ENCODE measurements at places on chromosomes 1 and 21. TPM values are rescaled to one million over a fixed set of nuclear protein-coding genes. Genes with fewer than 3 reads are reported as not detected.

DNA sequence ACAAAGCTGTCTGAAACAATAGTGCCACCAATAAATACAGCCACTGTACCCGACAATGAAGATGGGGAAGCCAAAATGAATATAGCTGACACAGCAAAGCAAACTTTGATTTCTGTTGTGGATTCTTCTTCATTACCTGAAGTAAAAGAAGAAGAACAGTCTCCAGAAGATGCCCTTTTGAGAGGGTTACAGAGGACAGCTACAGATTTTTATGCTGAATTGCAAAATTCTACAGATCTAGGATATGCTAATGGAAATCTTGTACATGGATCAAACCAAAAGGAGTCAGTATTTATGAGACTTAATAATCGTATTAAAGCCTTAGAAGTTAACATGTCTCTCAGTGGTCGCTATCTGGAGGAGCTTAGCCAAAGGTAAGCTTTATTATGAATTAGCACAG lies 56.6 kb downstream of the SUCO start:
- DNase-seq = no peak

- DNase-seq = no peak
Measured at GRCh38 chr1:198754670-198755069, 115.8 kb downstream of the PTPRC start.

The NR0B2 gene
- not detected for total RNA-seq

GRCh38 chr1:225919906-225920305 lies 4.1 kb downstream of the PYCR2 start:
- no peak for DNase-seq

GRCh38 chr1:232986527-232986922 lies 36.1 kb downstream of the NTPCR start:
- peak; percentile 3 for DNase-seq

GRCh38 chr1:73998348-73998959 lies 199.5 kb downstream of the LRRIQ3 start:
- no peak for DNase-seq

GRCh38 chr1:29384496-29385015 lies 148.2 kb downstream of the PTPRU start:
- peak; percentile 31 for DNase-seq

DNA sequence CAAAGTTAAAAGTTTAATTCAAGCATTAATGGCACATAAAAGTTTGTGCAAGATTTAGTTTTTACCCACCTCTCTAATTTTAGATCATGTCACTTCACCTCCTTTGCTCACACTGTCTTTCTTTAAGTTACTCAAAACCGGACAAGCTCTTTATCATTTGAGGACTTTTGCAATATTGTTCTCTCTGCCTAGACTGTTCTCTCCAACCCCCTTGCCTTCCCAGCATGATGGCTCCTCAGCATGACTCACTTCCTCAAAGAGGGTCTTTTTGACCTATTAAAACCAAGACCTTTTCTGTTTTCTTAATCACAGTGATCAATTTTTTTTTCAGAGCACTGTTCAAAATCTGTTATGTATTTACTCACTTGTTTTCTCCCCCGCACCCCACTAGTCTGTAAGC lies 61.3 kb downstream of the XKR8 start:
- DNase-seq = no peak

DNA sequence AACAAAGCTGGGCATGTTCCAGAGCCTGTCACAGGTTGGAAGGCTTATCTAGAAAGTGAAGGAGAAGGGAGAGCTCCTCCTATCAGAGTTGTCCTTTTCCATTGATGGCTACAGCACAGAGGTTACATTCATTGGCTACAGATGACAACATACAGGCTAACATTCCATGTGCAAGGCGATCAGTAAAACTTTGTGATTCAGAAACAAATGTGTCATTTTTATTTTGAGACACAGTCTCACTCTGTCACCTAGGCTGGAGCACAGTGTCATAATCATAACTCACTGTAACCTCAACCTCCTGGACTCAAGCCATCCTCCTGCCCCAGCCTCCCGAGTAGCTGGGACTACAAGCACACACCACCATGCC lies 32.6 kb downstream of the TRIM67 start:
- DNase-seq = no peak

DNA sequence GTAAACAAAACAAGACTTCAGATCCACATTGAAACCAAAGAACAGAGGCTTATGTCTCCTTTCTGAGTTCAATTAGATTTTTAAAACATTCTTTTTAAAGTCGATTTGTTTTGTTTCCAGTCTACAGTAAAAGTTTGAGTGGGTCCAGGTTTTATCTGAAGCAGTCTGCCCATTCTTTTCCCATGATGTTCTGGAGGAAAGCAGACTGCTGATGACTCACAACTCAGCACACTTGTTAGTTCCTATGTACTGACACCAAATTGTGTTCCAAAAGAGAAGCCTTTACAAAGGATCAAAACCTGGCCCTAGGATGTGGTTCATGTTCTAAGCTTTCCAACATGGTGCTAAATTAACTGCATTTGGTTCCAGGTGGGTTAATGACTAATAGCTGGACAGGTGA lies 11.4 kb upstream of the CCN1 start:
- no peak for DNase-seq

The TMOD4 gene
- total RNA-seq = 2.9 TPM

The AQP10 gene
- total RNA-seq = not detected

GRCh38 chr1:178076607-178077006 lies 17.3 kb upstream of the RASAL2 start:
- DNase-seq = no peak

DNA sequence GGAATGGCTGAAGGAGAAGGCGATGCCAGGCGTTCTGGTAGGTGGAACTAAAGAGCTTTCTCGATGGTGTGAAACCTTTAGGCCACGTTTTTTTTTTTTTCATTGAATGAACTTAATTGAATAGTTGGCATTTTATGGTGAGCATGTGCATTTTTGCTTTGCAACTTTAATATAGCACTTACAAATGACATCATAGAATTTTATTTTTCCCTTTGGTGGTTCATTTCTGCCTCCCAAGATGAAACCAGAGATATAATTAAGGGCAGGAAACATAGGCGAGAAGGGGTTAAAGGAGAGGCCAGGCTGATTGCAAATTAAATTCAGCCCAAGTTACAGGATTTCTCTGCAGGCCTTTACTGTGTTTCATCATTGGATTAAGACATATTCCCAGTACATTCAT lies 85.5 kb upstream of the L1TD1 start:
- DNase-seq = no peak
